Esophagus muscularis mucosa (tissue), 4 donors: ENCODE measurements at places on chromosomes 6 and 20.

- no peak for DNase-seq
Observed at GRCh38 chr6:140071601-140072062, 697.2 kb upstream of the CITED2 start.

GRCh38 chr6:133610971-133611370, 277.9 kb upstream of the TCF21 start:
- DNase-seq, result no peak

- DNase-seq, result no peak
Observed at GRCh38 chr20:36862857-36863668, 12.9 kb upstream of the TLDC2 start.

- DNase-seq, result no peak
Observed at GRCh38 chr6:33903579-33903978, 99.8 kb upstream of the MLN start.

- no peak for DNase-seq
Observed at GRCh38 chr6:15362274-15363160, 116.6 kb downstream of the JARID2 start.

GRCh38 chr20:3775457-3776108, 5.7 kb downstream of the SPEF1 start:
- DNase-seq, result no peak

DNA sequence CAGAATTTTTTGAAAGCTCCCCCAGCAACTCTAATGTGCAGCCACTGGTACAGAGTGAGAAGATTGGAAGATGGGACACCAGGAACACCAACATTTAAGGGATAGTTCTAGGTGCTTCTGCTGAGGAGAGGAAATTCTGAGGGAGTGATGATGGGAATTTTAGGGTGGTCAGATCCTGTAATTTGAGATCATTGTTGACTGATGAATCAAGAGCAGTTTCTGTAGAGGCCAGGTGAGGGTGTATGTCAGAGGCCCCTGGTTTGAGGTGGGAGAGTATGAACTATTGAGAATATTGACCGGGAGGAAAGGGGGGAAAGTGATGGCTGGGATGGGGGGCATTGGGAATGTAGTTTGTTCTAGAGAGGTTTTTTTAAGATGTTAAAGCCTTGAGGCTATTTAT, 47.2 kb downstream of the PTPRA start:
- DNase-seq, result no peak

- DNase-seq, result no peak
Observed at GRCh38 chr20:52420805-52421204, 229.2 kb upstream of the ZFP64 start.

DNA sequence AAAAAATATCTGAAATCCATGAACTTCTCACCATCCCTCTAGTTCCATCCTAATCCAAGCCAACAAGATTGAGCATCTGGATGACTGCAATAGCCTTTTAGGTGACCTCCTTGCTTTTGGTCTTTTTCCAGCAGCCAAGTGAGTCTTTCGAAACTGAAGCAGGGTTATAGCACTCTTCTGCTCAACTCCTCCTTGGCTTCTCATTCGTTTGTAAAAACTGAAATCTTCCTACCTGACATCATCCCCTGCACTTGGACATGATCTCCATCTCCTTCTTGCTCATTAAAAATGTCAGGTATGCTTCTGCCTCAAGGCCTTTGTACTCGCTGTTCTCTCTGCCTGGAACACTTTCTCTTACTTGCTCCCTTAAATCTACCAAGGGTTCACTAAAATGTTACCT, 46.0 kb downstream of the STX7 start:
- DNase-seq, result no peak

- no peak for DNase-seq
Observed at GRCh38 chr6:71486461-71486860, 197.8 kb downstream of the OGFRL1 start.

GRCh38 chr20:53914091-53914780, 156.2 kb downstream of the BCAS1 start:
- DNase-seq, result no peak

DNA sequence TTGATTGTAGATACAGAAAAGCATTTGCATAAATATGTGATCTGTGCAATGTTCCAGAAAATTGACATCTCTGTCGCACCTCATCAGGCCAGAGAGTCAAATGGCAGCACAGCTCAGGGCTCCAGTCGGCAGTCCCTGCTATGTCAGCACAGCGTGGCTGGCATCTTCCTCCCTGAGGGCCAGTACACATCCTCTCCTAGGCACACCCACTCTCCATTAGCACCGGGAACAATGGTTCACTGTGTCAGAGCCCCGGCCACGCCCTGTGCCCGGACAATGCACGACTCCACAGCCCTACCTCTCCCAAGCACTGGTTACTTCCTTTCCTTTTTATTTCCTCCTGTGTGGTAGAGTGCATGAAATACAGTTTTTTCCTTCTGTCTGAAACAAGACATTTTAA, 114.9 kb downstream of the FOXC1 start:
- DNase-seq, result no peak

GRCh38 chr6:13624871-13625288, 9.7 kb downstream of the NOL7 start:
- DNase-seq, result no peak

GRCh38 chr6:7696061-7696460, 29.8 kb upstream of the BMP6 start:
- no peak for DNase-seq

DNA sequence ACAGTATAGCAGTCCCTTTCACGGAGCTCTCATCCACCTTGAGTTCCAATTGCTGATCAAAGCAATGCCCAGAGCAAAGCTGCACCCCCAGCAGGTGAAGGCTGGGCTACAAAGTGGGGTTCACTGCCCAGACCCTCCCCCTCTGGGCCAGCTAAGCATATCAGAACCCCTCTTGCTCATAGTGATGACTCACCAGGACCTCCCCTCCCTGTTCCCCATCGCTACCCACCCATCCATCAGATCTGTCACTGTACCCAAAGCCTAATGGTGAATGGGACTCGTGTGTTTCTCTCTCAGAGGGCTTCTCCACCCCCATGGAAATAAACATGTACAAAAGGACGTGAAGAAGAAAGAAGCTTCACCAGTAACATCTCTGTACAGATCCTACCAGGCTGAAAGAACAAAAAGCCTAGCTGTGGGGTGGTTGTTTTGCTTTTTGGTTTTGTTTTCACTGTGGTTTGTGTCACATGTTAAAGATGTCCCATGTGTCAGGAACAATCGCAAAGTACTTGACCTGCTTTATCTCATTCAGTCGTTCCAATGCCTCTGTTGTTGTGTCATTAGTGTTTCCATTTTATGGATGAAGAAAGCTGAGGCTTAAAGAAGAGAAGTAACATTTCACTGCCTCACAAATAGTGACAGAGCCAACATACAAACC, 518.5 kb downstream of the CD83 start:
- no peak for DNase-seq

GRCh38 chr6:168400037-168400436, 40.9 kb upstream of the SMOC2 start:
- DNase-seq, result no peak

GRCh38 chr6:47967843-47968242, 143.2 kb downstream of the PTCHD4 start:
- DNase-seq, result no peak

DNA sequence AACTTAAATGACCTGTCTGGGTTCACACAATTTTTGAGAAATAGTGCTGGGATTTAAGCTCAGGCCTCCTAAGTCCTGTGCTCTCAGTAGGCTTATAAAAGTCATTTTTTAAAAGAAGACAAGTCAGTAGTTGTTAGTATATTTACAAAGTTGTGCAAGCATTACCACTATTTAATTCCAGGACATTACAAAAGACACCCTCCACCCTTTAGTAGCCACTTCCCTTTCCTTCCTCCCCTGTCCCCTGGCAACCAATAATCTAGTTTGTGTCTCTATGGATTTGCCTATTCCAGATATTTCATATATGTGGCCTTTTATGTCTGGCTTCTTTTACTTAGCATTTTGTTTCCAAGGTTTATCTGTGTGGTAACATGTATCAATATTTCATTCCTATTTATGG, 37.6 kb downstream of the HMGN3 start:
- no peak for DNase-seq

GRCh38 chr6:63392092-63392724, 72.4 kb upstream of the LGSN start:
- no peak for DNase-seq

DNA sequence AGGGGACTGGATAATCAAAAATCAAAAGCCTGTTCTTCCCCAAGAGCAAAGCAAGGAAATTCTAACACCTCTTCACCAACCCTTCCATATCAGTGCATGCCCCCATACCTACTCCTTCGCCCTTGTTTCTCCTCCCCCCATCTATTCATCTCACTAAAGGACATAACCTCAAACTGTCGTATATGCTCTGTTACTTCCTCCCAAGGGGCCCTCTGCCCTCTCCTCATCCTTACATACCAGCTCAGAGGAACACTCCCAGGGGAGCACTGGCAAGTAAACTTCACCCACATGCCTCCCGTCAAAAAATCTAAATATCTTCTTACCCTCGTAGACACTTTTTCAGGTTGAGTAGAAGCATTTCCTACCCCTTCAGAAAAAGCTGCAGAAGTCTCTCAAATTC, 9.4 kb upstream of the ADTRP start:
- no peak for DNase-seq

- no peak for DNase-seq
Observed at GRCh38 chr6:52371656-52372191, 9.8 kb downstream of the PAQR8 start.

DNA sequence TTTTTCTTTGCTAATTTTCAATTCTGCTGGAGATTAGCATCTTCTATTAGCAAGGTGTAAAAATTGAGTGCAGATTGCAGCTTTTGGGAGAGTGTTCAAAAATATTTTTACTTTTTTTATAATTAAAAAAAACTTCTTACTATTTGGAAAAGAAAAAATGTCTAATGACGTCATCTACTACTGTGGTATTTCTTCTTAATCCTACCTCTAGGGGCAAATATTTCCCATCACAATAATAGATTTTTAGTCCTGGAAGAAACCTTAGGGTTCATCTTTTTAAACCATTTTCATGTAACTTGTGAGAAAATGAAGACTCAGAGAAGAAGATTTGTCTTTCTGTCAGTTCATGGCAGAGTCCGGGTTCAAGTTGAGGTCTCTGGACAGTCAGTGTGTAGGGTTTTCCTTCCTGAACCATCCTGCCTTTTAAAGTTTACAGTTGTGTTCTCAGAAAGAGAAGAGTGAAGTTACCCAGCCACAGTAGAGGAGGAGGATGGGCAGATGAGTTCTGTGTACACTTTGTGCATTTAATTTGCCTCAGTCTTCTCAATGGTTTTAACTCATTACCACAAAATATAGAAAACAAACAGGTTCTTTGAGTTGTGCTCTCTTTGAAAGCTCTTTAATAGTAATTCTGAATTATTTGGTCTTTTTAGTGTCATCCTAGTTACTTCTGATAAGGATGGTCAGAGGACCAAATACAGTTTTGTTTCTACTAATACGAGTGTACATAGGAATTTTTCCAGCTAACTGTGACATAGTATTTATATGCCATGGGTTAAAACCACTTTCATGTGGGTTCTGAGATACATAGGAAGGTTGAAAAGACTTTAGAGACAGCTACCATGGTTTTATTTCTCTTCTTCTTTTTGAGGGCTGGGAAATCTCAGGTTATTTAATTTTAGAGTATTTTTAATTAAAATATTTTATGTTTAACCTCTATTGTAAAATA, 184.7 kb downstream of the CDKAL1 start:
- DNase-seq, result no peak

DNA sequence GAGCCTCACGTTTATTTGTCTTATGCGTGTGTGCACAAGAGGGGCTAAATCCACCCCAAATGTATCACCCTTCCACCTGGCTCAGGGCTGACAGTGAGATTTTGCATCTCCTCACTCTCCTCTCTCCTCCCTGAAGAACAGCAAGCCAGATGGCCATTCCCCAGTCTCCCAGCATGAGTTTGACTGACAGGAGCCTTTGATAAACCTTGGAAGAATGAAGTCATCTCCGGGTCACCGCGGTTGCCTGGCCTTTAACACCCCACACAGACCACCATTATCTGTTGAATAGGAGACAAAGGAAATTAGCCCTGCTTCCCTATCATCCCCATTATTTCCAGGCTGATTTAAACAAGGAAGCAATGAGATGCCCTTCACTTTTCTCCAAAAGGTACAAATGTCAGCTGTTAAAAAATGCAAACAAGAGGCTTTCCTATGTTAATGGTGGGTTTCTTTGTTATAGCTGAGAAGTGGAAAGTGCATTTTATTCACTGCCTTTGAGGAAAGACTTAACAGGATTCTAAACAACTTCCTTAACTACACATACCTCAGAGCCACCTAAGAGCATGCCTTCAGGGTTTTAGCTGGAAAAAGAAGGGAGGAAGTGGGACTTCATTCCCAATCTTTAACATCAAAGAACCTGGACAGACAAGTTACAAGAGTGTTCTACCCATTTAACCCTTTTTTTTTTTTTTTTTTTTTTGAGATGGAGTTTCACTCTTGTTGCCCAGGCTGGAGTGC, 524.8 kb upstream of the ID4 start:
- DNase-seq, result no peak

- no peak for DNase-seq
Observed at GRCh38 chr20:37741055-37741454, 47.2 kb downstream of the CTNNBL1 start.

DNA sequence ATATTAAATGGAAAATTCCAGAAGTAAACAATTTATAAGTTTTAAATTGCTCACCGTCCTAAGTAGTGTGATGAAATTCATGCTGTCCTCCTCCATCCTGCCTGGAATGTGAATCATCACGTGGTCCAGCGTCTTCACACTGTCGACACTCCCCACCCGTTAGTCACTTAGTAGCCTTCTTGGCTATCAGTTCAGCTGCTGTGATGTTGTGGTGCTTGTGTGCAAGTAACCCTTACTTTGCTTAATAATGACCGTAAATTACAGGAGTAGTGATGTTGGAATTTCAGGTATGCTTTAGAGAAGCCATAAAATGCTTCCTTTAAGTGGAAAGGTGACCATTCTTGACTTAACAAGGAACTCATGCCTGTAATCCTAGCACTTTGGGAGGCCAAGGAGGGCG, 25.2 kb downstream of the RIOK1 start:
- no peak for DNase-seq

- no peak for DNase-seq
Observed at GRCh38 chr6:38522322-38522721, 117.4 kb downstream of the BTBD9 start.

GRCh38 chr6:147941143-147941542, 401.5 kb upstream of the SASH1 start:
- no peak for DNase-seq

DNA sequence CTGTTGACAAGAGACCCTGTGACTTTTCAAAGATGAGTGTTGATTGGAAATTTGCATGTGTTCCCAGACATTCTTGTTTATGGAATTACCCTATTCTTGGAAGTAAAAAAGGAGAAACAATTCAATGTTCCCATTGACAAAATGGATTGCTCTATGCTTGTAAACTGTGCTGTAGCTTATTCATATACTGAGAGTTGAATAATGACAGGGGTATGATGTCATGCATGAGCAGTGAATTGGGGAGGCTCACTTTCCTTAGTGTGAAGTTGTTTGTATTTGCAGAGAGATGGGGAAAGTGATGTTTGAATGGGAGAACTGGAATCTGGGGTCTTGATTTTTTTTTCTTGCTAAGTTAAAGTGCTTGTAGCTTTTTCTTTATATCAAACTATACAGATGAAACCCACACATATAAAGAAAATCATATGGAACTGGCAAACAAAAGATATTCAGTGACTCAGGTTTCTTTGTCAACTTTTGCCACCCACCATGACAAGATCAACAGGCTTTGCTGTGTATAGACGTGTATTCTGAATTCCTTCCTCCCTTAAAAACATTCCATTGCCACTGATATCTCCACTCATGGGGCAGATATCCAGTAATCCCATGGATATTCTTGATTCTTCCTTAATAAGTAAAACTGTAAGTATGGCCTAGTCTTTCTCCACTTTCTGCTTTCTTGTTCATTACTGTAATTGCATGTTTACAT, 97.8 kb upstream of the JAG1 start:
- DNase-seq, result peak; percentile 17
